ENCODE measurements at places on chromosomes 12 and 14.

GRCh38 chr12:23415180-23415579, 534.3 kb downstream of the SOX5 start:
- ATAC-seq = no peak

DNA sequence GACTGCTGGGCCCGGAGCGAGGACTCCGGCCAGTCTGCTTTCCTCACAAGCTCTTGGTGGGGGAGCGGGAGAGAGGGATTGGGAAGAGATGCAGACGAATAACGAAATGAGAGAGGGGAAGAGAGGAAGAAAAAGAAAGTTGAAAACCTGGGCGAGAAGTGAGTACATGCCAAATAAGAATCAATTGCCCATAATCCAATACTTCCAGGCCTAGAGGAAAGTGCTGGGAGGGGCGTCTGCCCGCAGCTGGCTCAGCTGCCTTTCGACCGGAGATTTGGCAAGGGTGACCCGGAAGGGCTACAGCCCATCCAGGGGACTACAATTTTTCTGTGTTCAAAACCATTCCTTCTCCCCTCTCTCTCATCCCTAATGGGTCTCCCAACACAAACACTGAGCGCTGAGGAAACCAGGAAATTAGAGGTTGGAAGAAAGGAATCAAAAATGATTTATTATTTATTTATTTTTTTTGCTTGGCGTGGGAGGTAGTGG, 4.9 kb downstream of the NKX2-1 start:
- no peak for ATAC-seq

DNA sequence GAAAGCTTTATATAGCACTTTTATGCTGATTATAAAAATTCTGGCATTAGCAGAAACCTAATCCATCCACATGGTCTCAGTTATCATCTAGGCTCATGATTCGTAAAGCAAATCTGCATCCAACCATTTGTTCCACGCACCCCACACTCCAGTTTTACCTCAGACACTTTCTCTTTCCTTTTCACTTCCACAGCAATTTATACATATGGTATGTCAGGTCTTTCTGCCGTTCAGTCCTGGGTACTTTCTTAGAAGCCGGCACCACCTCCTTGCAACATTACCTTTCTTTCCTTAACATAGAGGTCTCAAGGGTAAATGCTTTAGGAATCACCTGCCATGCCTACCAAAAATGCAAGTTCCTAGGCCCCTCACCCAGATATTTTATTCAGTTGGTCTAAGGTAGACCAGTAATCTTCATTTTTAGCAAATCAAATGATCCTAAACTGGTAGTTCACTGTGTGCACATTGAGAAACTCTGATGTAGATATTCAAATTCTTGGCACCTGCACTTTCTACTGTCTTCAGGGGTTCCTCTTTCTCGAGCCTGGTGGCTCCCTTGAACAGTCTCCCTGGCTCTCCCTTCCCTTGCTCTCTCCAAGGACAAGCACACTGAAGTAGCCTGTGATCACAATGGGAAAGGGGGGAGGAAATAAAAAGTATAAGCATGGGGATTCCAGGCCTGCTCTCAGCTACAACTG, 2.8 kb upstream of the KRAS start:
- ATAC-seq = no peak

GRCh38 chr12:88633312-88633711, 53.0 kb upstream of the KITLG start:
- no peak for ATAC-seq

DNA sequence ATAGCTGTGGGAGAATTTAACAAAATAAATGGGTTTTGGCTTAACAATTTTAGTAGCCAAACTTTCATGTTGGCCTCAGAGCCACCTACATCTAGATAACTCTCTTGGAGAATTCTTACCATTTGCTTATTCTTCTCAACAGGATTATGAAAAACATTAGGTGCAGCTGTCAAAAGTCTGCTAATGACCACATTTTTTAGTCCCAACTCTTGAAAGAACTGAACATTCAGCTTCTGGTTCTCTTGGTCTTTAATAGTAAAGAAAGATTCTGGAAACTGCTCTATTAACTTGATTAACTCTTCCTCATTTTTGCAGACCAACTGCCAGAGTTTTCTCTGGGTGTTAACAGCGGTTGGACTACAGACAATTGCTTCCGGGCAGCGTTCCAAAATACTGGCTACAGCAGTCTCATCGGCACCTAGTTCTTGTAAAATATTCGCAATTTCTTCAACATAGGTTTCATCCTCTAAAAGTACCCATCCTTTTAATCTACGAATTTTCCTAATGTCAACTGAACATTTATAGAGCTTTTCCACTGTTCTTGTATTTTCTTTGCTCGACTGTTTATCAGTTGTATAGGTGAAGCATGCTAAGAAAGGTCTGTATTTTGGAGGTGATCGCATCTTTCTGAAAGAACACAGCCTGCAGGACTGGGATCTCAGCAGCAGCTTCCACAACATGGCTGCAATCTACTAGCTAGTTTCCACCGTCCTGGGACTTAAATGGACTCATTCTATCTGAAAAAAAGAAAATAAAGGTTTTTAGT, 8.7 kb downstream of the MTERF2 start:
- ATAC-seq = no peak
